Activated CD4-positive, alpha-beta T cell treated with anti-CD3 and anti-CD28 coated beads, Interleukin-2, Interleukin-6, amounts not matched to agents 100 ng/mL and 50 ng/mL, durations not matched to agents 16 hours and 8 hours (primary cell): ENCODE measurements at places on chromosomes 2 and 18.

GRCh38 chr2:237058423-237058822, 27.3 kb upstream of the COPS8 start:
- no peak for DNase-seq

GRCh38 chr2:207418419-207418818, 111.3 kb upstream of the CREB1 start:
- DNase-seq, result no peak

DNA sequence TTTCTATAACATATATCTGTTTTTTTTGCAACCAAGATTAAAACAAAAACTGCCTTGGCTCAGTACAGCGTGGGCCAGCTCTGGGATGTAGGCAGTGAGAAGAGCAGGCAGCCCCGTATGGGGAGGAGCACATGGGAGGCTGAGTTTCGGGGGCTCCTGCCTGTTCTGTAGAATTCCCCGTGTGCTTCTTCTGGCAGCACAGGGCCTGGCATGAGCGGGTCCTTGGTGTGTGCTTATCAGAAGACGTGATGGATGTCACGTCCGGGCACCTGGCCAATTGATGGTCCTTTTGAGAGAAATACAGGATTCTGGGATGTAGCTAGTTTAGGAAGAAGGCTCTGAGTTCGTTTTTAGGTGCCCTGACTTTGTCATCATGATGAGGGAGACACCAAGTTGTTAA, 16.2 kb downstream of the IMPA2 start:
- no peak for DNase-seq

GRCh38 chr2:239272626-239273025, 128.2 kb downstream of the HDAC4 start:
- DNase-seq, result no peak

DNA sequence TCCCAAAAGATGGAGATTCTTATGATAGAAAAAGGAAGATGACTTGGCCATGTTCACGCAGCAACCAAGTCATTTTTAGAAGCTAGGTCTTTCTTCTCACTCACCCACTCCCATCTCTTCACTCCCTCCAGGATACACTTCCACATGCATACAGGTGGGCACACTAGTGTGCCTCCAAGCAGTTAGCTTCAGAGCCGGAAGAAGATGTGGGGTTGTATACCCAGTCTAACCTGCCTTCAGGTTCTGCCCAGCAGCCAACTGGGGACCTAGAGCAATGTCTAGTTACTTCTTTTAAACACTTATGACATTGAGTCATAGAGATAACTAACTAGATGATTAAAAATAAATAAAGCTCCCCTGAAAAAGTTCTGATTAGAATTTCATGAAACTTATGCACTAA, 21.8 kb upstream of the TANK start:
- peak; percentile 48 for DNase-seq
